ENCODE measurements at places on chromosomes 5 and 9.

DNA sequence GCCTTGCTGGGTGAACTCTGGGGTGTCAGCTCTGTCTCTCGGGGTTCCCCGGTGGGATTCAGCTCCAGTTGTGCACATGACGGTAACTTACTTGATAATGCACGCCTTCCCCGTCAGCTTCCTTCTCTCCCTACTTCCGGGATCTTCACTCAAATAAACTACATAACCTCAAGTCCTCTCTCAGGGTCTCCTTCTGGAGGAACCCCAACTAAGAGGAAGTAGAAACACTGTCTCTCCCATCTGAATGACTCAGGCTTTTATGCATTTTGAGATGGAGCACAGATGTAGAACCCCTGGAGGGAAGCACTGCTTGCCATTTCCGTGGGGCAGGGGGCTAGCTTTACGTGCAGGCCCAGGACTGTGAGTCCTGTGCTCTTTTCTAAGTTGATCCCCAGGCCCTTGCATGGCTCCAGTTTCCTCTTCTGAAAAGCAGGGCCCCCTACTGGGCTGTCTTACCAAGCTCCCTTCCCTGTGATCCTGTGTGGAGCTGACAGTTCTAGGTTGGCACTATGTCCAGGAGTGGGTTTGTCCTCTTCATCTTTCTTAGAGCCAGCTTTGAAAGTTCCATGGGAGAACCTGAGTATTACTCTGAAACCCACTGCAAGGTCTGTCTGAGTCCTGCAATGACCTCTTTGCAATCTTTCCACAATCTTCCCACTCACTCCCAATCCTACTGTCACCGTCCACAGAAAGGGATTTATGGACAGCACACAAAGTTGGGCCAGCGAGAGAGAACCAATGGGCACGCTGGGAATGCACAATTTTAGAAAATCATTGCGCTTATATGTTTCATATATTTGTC is 17.7 kb downstream of the S1PR3 start:
- DNase-seq, result no peak

DNA sequence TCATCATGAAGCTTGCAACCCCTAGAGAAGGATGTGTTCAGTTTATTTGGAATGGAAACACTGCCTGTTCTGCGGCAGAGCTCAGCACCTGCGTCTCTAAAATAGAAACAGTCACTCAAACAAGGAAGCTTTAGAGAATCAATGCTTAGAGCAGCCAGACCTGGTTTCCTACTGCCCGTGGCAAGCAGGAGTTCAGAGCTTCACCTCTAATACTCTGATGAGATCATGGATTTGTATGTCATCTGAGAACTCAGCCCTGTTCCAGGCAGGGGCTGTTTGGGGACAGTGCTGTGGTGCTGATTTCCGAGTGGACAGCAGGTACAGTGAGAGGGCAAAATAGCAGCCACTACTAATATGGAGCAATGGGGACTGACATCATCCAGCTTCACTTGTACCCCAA is 236.0 kb upstream of the IRX1 start:
- DNase-seq, result no peak

DNA sequence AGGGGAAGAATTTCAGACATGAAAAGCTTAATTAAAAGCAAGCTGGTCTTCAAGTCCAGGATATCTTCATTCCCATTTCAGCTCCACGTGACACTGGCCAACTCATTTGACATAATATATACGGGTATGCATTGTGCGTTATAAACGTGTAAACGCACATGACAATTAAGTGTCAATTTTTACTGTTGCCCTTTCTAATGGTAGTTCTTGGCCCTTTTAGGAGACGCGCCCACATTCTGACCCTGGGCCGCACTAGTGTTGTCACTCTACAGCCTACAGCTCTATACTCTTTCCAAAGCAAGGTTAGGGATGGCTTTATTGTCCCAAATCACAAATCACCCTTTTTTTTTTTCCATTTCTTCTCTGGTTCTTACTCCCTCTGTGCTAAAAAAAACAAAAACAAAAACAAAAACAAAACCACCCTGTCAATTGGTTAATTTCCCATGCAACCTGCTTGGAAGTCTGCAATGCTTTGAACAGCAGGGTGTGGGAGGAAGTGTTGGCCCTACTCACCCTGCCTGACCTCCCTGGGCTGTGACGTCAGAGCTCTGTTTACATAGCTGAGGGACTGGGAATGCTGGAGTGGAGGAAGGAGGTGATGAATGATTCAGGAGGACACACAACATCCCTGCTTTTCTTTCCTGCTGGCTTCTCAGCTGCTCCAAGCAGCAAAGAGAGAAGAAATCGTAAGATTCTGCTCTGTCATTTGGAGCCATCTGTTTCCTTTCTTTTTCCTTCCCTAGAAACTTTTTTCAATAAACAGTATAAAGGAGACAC is 19.3 kb downstream of the RFK start:
- no peak for DNase-seq

- DNase-seq, result no peak
Measured at GRCh38 chr5:53027913-53028312, 38.8 kb downstream of the ITGA2 start.

DNA sequence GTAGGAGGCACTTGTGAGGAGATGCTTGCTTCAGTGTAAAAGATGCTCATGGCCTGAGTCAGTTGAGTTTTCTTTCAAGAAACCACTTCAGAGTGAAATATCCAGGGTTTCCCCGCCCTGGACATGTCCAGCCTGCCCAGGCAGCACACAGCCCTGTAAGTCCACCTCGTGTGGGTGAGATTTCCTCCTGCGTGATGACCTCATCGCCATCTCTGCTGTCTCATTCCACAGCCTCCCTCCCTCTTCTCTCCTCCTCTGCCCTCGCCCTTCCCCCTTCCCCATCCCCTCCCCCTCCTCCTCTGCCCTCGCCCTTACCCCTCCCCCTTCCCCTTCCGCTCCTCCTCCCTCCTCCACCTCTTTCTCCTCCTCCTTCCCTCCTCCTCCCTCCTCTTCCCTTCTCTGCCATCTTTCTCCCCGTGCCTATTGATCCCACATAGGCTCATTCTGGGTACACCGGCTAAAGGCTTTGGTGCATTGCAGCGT is 34.0 kb upstream of the NCS1 start:
- no peak for DNase-seq

- no peak for DNase-seq
Measured at GRCh38 chr9:129064499-129064908, 16.4 kb upstream of the DOLPP1 start.

- DNase-seq, result no peak
Measured at GRCh38 chr5:73985145-73985544, 359.1 kb downstream of the ARHGEF28 start.

DNA sequence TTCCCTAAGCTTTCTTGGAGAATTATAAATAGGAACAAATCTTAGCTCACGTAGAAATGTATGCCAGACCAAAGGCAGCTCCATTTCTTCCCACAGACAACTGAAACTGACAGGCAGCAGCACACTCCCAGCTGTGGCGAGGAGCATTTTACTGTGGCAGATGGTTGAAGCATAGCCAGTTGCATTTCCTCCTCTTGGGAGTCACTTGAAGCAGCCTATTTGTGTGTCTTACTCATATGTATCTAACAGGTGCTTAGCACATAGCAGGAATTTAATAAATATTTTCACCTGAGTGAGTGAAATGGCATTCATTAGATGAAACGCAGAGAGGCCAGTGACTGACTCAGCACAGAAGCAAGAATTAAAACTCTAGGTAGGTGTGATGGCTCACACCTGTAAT is 12.3 kb upstream of the MTMR12 start:
- no peak for DNase-seq

DNA sequence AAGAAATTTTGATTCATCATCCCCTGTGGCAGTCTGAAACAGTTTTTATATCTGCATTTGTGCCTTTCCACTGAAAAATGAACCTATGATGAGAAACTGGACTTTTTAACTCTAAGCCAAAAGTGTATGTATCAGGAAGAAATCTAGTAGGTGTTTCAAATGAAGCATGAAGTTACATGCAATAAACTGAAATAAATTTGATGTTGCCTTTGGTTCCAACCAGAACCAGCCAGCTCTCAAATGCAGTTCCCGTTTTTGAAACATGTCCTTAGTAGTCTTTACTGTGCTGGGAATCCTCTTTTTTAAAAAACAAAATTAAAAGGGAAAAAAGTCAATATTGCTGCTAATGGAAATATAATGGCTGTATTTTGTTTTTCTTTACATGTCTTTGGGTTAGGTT is 43.9 kb downstream of the HACD4 start:
- no peak for DNase-seq

GRCh38 chr9:106862821-106863720 is at the start of gene ZNF462:
ZNF462 (plus strand) TSS chr9:106863166; CDS start chr9:106923384, 60,218 bp downstream.
- no peak for DNase-seq

- DNase-seq, result no peak
Measured at GRCh38 chr5:179166171-179166885, 106.2 kb downstream of the ZNF354C start.

- DNase-seq, result no peak
Measured at GRCh38 chr5:141003791-141004611, 37.7 kb downstream of the PCDHAC2 start.

GRCh38 chr5:52856564-52856963 is 68.8 kb downstream of the ITGA1 start:
- no peak for DNase-seq

GRCh38 chr9:92749934-92750315 is 14.7 kb downstream of the BICD2 start:
- DNase-seq, result no peak

GRCh38 chr9:82539856-82540579 is 522.9 kb downstream of the RASEF start:
- DNase-seq, result no peak

DNA sequence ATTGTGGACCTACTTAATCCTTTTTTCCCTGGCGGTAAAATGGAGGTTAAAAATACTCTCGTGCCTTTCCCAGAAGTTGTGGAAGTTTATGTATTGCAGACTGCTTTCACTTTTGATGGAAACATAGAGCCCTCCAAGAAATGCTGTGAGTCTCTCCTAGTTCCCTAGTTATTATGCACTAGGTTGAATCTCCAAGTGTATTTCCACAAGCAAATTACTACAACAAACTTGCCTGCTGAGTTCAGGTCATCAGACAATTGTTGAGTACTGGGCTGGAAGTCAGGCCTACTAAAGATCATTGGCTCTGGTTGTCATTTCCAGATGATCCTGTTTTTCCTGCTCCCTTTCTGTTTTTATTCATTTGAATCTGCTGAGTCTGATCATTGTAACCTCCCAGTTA is 104.1 kb downstream of the CD180 start:
- DNase-seq, result no peak

DNA sequence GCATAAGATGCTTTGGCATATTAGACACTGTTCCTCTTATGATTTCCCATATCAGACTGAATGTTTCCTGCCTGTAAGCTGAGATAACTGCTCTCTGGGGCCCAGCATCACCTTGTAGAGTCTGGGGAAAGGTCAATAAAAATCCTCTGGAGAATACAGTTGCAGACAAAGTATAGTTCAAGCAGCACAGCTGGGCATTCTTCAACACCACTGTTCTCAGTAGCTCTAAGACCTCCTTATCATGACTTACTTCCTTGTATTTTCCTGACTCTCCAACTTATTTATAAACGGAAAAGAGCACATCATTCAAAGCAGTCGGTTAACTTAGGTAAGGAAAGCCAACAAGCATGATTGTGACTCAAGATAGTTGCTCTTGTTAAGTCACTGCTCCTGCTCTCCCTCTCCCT is 208.7 kb upstream of the RASEF start:
- DNase-seq, result no peak

GRCh38 chr5:55634866-55635265 is 77.3 kb downstream of the SLC38A9 start:
- DNase-seq, result no peak

DNA sequence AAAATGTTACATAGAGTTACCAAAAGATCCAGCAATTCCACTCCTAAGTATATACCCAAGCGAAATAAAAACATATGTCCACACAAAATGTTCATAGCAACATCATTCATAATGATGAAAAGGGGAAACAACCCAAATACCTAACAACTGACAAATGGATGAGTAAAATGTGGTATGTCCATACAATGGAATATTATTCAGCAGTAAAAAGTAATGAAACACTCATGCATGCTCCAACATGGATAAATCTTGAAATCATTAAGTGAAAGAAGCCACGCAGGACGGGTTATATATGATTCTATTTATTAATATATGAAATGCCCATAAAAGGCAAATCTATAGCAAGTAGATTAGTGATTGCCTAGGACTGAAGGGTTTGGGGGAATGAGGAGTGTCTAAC is 6.0 kb downstream of the DENND1A start:
- no peak for DNase-seq
